ENCODE measurements at places on chromosomes 11 and 22.

- no peak for DNase-seq
Measured at GRCh38 chr22:38419121-38419857, 35.7 kb downstream of the KCNJ4 start.

GRCh38 chr11:9600644-9601036, 27.2 kb downstream of the WEE1 start:
- no peak for DNase-seq

GRCh38 chr11:35951680-35952079, 7.8 kb downstream of the LDLRAD3 start:
- no peak for DNase-seq

DNA sequence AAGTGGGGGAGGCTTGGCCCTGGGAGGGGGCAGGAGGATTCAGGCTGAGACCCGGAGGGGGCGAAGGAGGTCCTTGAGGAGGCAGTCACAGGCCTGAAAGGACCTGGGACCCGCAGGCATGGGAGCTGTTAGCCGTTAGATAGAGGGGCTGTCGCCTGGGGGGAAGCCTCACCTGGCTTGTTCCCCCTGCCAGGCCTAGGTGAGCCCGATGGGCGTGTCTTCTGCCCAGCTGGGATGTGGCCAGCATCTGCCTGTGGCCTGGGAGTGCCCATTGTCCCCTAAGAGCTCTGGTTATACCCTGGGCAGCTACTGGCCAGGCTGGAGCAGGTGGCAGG, 1.8 kb upstream of the DUSP8 start:
- DNase-seq: no peak

- no peak for DNase-seq
Measured at GRCh38 chr22:36213586-36213985, 12.0 kb upstream of the APOL4 start.

DNA sequence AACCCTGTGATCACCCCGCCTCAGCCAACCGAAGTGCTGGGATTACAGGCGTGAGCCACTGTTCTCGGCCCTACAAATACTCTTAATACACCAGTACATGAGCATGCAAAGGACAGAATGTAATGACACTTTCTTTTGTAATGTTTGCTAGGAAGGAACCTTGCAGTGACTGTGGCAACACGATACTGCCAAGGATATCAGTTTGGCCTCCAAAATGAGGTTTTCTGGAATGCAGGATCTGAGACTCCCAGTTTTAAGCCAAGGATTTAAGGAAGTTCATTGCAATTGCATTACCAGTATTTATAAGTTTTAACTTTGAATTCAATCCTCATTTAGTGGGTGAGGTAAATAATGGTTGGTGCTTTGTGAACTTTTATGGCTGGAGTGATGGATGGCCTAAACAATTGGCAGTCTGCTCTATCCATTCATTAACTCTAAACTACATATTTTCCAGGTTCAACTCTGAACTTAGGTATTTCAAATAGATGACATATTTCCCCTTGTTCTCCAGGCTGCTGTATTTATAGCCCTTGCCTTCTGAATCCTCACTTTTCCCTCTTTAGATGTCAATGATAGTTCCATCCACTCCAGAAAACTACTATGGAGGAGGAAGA, 330.3 kb downstream of the C11orf87 start:
- no peak for DNase-seq

DNA sequence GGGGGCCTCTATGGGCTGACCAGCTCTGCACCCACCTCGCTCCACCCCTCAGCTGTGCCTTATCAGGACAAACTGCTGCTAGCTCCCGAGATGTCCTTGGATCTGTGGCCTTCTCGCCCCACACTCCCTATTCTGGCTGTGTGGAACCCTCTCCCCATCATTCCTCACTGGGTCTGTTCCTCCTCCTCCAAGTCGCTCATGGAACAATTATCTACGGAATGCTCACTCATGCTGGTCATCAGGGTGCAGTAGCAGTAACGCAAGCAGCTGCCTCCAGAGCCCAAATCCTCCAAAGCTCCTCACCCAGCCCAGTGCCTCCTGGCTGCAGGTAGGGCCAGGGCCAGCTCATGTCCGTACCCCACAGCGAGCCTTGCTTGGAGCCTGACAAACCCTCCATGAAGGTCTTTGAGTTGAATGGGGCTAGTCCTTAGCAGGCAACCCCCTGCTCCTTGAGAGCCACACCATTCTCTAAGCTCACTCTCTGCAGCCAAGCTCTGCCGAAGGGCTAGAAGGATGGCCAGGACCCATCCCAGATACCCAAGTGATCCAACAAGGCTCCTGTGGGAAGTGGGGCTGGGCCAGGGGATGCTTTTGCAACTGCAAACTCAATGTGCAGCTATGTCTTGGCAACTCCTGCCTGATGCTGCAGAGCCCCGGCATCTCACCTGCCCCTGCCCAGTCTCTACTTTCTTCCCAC, 977.8 kb downstream of the TBC1D22A start:
- DNase-seq: no peak

DNA sequence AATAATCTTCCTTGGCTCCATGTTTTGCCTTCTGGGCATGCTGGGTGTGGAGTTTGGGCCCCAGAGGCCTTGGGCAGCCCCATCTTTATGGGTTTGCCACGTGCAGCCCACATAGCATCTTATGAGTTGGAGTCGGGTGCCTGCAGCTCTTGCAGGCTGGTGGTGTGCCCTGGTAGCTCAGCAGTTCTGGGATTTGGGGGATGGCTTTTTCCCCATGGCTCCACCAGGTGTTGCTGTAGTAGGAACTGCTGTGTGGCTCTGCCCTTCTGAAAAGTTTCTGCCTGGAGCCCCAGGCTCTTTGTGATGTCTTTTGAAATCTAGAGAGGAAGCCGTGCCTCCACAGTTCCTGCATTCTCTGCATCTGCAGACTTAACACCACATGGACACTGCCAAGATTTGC, 16.8 kb downstream of the EED start:
- no peak for DNase-seq

GRCh38 chr11:93662175-93662570, 691 bp downstream of the CEP295 start:
- no peak for DNase-seq

- no peak for DNase-seq
Measured at GRCh38 chr22:24453853-24454252, 26.5 kb downstream of the ADORA2A start.

- DNase-seq: peak; percentile 62
Measured at GRCh38 chr11:355581-356458, 13.5 kb upstream of the B4GALNT4 start.

DNA sequence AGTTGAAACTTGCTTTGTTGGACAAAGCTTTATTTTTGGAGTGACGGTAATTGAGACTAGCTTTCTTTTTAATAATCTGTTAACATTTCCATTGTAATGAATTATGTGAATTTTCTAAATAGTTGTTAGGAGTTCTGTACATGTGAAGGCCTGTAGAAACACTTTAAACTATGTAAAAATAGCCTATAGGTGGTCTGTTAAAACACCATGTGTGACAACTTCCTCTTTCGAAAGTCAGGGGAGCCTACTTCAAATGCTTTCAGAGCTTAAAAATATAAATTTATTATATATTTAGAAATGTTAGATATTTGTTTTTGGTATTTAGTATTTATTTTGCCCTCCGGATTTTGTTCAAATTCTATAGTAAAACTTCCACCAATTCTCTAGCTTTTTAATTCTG, 28.7 kb downstream of the DDIAS start:
- DNase-seq: no peak

GRCh38 chr22:38572065-38572464, 2.1 kb upstream of the DMC1 start:
- DNase-seq: no peak

DNA sequence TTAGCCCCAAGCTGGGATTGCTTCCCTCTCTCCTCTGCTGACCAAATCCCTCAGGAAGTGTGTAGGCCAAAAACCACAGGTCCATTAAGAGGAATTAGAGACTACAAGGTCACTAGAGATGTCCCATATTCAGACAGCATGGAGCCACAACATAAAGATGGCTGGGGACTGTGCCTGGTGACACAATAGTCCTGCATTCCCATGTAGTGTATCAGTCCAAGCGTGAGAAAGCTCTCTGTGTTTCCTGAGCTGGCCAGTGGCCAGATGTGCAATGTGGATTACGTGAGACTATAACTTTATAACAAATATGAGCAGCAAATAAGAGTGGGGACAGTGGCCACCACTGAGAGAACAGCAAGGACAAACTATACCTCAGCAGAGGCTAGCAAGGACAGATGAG, 7.6 kb upstream of the MS4A10 start:
- no peak for DNase-seq

DNA sequence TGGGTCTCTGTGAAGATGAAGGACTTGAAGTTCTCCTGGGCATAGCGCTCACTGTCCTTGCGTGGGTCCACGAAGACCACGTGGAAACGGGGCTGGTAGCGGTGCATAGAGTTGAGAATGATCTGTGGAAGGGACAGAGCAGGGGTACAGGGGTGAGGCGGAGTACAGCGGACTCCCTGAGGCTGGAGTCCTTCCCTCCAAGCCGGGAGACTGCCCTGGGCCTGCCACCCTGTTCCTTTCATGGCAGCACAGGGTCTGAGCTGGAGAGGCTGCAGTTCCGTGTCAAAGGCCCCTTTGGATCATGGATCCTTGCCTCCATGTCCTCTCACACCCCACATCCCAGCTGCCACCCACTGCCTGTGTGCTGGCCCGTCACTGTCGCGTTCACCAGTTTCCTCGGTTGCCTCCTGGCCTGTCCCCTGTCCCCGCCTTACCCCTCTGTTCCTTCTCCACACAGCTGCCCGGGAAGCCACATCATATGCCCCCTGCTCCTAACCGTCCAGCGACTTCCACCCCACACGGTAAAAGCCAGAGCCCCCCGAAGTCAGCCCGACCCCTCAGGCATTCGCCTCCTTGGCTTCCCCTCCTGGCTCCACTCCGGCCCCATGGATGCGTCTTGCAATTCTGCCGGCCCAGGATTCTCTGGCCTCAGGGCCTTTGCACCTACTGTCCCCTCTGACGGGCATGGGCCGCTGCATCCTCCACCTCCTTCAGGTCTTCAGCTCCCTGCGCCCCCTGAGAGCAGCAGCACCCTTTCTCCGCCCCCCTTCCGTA, 3.4 kb upstream of the NUDT8 start:
- no peak for DNase-seq

DNA sequence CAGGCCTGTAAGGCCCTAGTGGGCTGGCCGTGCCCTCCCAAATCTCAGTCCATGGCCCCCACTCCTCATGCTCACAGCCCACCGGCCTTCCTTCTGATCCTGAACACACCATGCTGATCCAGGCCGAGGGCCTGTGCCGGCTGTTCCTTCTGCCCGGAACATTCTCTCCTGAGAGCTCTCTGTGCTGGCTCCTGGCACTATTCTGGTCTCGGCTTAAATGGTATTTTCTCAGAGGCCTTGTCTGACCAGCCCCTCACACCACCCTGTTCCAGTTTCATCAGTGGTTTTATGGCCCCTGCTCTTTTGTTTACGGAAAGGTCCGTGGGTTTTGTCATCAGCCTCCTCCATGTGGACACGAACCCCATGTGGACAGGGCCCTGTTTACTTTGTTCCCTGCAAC, 22.0 kb downstream of the SPTBN2 start:
- DNase-seq: no peak

GRCh38 chr11:83502041-83502440, 215.9 kb upstream of the CCDC90B start:
- no peak for DNase-seq

GRCh38 chr22:47398921-47399790, 636.7 kb downstream of the TBC1D22A start:
- DNase-seq: no peak

- no peak for DNase-seq
Measured at GRCh38 chr11:73996161-73996747, 12.6 kb downstream of the UCP3 start.

DNA sequence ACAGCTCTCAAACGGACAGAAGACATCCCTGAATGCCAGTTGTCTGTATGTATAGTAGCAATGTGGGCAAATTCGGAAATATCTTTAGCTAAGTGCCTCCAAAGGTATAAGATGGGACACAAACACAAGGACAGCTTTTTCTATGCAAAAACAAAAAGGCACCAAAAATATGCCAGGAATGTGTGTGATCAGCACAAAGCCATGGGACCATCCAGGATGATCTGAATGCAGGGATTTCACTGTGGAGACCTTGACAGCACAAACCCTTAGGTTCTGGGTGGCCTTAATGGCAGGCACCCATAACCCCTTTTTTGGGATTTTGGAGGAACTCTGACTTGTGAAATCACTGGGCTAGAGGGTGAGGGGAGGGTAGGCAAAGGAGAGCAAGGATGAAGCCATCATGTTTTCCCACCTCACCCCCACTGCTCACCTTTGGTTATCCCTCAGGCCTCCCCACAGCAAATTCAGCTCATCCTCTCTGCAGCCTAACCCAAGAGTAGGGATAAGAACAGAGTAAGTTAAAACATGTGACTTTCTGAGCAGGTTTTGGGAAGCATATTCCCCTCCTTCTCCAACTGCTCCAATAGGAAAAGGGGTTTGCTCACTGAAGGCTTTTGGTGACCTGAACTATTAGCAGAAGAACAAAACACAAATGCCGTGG, 154.6 kb downstream of the SNX19 start:
- no peak for DNase-seq

DNA sequence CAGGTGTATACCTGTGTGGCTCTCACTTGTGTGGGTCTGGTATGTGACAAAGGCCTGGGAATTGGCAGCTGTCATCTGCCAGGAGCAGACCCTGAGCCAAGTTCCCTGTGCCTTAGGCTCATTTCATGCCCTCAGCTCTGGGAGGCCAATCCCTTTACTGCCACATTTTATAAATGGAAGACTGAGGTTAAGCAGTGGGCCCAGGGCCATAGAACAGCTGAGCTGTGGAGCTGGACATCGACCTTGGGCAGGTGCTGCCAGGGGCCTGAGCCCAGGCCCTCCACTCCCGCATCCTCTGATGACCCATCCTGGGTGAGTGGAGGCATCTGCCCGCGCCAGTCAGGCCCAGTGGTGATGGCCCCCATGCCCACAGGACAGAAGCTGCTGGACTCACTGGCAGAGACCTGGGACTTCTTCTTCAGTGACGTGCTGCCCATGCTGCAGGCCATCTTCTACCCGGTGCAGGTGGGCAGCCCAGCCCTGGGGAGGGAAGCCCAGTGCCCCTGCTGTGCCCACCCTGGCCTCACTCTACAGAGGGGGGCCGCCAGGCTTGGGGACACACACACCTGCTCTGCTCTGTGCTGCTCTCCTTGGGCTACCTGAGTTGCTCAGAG, 20.9 kb upstream of the ARHGAP8 start:
- DNase-seq: no peak

- DNase-seq: no peak
Measured at GRCh38 chr11:110990311-110990710, 255.2 kb upstream of the POU2AF2 start.

DNA sequence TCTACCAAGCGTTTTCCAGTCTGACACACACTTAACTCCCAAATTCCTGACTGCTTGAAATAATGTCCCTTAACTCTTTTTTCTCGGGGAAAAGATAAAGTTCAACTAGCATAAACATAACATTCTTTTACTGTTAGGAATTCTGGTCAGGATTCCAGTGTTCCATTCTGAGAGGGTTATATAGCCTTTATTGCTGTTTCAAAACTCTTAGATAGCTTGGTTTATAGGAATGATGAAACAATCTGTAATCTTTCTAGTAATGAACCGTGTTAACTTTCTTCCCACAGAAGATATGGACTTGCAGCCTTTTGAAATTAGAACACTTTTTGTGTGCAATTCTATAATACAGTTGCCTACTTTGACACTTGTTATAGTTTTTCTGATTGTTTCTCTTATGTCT, 8.6 kb downstream of the REXO2 start:
- no peak for DNase-seq
